ENCODE measurements at places on chromosomes 4 and X. TPM values are rescaled to one million over a fixed set of nuclear protein-coding genes. Genes with fewer than 3 reads are reported as not detected.

DNA sequence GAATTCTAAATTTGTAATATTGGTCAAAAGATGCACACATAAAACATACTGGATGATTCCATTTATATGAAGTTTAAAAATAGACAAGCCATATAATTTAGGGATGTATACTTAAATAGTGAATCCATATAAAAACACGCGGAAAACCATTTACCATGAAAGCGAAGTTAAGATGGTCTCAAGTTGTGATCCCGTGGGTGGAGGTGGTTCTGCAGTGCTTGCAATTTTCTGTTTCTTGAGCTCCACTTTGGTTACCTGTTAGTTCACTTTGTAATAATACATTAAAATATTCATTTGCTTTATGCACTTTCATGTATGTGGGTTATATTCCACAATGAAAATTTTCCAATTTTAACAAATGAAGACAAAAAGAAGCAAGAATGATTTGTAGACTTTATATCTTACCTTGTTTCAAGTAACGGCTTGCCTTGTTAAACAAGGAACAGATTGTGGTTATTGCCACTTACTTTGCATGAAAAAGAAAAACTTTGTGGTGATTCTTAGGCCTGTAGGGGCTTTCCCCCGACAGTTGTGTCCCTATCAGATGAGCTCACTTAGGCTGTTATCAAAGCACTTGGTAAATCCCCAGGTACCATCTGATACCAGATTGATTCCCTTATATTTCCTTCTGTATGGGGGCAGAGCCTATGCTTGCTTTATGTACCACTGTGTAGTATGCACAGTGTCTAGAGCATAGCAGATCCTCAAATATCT lies 12.2 kb downstream of the UCP1 start:
- H3K36me3 ChIP-seq = no peaks in the 10 kb centered on the region
- no peak overlapping the region for H3K4me3 ChIP-seq
- H3K4me1 ChIP-seq = no peaks in the 10 kb centered on the region
- no peak overlapping the region for H3K27ac ChIP-seq
- no peaks in the 10 kb centered on the region for H3K27me3 ChIP-seq

GRCh38 chr4:23291139-23291538 lies 598.4 kb downstream of the GBA3 start:
- H3K4me1 ChIP-seq = peaks cover 22% of the 10 kb centered on the region
- no peak for DNase-seq
- no peak overlapping the region for H3K4me3 ChIP-seq
- peak overlapping the region; percentile 93 for H3K27ac ChIP-seq
- H3K27me3 ChIP-seq = no peaks in the 10 kb centered on the region

DNA sequence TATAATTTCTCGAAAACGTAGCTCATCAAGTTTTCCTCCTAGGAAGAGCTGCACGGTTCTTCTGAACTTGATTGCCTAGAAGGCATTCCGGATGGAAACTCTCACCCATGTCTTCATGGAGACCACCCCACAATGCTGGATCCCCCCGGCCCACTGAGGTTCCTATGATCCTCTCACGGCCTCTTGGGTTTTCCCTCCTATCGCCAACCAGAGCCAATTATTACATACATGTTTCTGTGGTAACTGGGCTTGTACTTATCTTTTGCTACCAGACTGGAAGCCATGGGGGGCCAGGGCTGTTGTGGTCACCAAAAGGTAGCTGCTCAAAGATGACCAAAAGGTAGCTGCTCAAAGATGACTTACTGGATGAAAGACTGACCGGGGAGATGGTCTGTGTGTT lies 131.5 kb downstream of the AFAP1 start:
- H3K4me1 ChIP-seq = peaks cover 25% of the 10 kb centered on the region
- no peaks in the 10 kb centered on the region for H3K27me3 ChIP-seq
- H3K36me3 ChIP-seq = peaks cover 16% of the 10 kb centered on the region
- DNase-seq = no peak

DNA sequence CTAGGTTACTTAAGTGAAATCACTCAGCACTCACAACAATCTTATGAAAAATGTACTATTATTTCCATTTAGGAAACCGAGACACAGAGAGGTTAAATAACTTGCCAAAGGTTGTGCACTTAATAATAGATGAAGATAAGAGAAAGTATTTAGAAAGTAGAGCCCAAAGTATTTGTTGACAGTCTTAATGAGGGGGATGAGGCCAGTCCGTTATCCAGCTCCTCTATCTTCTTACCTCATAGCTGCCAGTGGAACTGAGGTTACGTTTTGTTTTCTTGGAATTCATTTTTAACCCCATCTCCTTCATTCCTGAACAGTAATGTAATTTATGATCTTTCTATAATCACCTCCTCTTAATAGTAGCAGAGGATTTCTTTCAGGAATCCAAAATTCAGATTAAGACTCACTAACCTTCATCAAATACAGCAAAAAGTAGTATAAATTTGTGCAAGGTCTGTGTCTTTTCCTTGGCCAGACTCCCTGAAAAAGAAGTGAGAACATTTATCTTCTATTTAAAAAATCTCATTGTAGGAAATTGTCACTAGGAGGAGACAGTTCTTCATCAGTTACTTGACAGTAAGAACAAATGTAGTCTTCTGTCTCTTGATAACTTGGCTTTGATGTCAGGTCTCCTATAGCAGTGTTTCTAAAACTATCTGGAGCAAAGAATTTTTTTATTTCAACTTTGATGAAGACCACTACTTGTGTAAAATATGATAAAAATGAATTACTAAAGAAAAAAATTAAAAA lies 35.5 kb downstream of the F8 start:
- DNase-seq = no peak
- H3K36me3 ChIP-seq = no peaks in the 10 kb centered on the region
- no peak overlapping the region for H3K27ac ChIP-seq
- no peaks in the 10 kb centered on the region for H3K4me1 ChIP-seq

- H3K4me1 ChIP-seq = peaks cover 9% of the 10 kb centered on the region
- H3K4me3 ChIP-seq = no peak overlapping the region
- H3K27me3 ChIP-seq = peaks cover 73% of the 10 kb centered on the region
- DNase-seq = no peak
Measured at GRCh38 chr4:620851-621261, 4.5 kb upstream of the PDE6B start.

GRCh38 chr4:71367546-71367945 lies 28.7 kb downstream of the SLC4A4 start:
- H3K27me3 ChIP-seq = no peaks in the 10 kb centered on the region
- no peaks in the 10 kb centered on the region for H3K4me1 ChIP-seq
- DNase-seq = no peak
- no peak overlapping the region for H3K4me3 ChIP-seq
- no peaks in the 10 kb centered on the region for H3K36me3 ChIP-seq
- H3K27ac ChIP-seq = no peak overlapping the region

Gene INTU
- total RNA-seq = 9.7 TPM

- no peak overlapping the region for H3K4me3 ChIP-seq
- H3K4me1 ChIP-seq = no peaks in the 10 kb centered on the region
Measured at GRCh38 chr4:1204828-1205585, 32.6 kb upstream of the SPON2 start.

DNA sequence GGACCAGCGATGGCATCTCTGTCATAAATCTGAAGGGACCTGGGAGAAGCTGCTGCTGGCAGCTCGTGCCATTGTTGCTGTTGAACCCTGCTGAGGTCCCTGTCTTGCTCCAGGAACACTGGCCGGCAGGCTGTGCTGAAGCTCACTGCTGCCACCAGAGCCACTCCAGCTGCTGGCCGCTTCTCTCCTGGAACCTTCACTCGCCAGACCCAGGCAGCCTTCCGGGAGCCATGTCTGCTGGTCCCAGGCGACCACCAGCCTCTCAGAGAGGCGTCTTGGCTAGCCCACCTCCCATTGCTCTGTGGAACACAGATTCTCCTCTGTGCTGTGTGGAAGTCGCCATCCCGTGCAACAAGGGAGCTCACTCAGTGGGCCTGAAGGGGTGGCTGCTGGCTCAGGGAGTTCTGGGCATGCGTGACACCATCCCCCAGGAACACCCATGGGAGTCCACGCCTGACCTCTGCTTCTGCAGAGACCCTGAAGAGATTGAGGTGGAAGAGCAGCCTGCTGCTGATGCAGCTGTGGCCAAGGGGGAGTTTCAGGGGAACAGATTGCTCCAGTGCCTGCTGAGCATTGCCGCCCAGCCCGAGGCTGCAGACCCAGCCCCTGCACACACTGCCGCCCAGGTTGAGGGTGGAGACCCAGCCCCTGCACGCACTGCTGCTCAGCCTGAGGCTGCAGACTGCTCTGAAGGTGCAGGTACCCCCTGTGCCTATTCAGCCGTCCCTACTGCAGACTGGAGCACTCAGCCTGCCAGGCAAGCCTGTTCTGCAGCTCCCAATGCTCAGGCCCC lies 33.1 kb upstream of the CYP4V2 start:
- DNase-seq = no peak
- H3K27me3 ChIP-seq = no peaks in the 10 kb centered on the region

Gene LPAR4
- total RNA-seq = not detected

GRCh38 chrX:51376672-51377071 lies 44.0 kb downstream of the NUDT10 start:
- H3K4me3 ChIP-seq = no peak overlapping the region
- H3K27me3 ChIP-seq = no peaks in the 10 kb centered on the region
- no peak overlapping the region for H3K27ac ChIP-seq
- no peaks in the 10 kb centered on the region for H3K4me1 ChIP-seq
- H3K36me3 ChIP-seq = no peaks in the 10 kb centered on the region

GRCh38 chr4:178185517-178185916 lies 743.3 kb upstream of the AGA start:
- H3K27ac ChIP-seq = no peak overlapping the region
- H3K4me1 ChIP-seq = no peaks in the 10 kb centered on the region
- no peaks in the 10 kb centered on the region for H3K36me3 ChIP-seq
- no peak overlapping the region for H3K4me3 ChIP-seq
- no peaks in the 10 kb centered on the region for H3K27me3 ChIP-seq
- no peak for DNase-seq

Gene FREM3
- not detected for total RNA-seq

Gene ARHGEF9
- 23.4 TPM for total RNA-seq

Gene MED28
- total RNA-seq = 43.1 TPM

- H3K36me3 ChIP-seq = no peaks in the 10 kb centered on the region
- H3K27ac ChIP-seq = no peak overlapping the region
- no peak overlapping the region for H3K4me3 ChIP-seq
- no peak for DNase-seq
- no peaks in the 10 kb centered on the region for H3K27me3 ChIP-seq
- H3K4me1 ChIP-seq = no peaks in the 10 kb centered on the region
Measured at GRCh38 chrX:41863343-41864203, 59.8 kb downstream of the CASK start.

- no peaks in the 10 kb centered on the region for H3K27me3 ChIP-seq
- no peak overlapping the region for H3K4me3 ChIP-seq
- no peaks in the 10 kb centered on the region for H3K36me3 ChIP-seq
- no peak overlapping the region for H3K27ac ChIP-seq
Measured at GRCh38 chrX:6852121-6852520, 295.4 kb upstream of the STS start.

Gene G6PD
- 1,283 TPM for total RNA-seq
